ENCODE measurements at places on chromosomes 5 and 9. TPM values are rescaled to one million over a fixed set of nuclear protein-coding genes. Genes with fewer than 3 reads are reported as not detected.
A peak's percentile ranks its signal among the peaks of the same experiment; 100 is the strongest.

DNA sequence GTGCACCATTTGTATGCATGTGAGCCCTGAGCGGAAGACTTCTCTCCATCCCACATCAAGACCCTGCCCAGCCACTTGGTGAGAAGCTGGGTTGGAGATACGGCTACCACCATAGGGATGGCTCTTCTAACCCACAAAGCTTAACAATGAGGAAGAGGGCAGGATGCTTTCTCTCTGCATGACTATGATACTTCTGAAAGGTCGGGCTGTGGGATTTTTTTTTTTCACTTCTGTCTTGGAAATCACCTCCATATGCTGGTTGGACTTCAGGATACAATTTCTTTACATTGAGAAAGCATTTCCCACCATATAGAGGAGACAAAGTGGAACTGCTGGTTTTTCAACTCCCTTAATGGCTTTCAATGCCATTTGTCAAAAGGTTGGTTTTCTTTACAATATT, 30.5 kb downstream of the ZNF366 start:
- DNase-seq = no peak
- H3K36me3 ChIP-seq = no peaks in the 10 kb centered on the region
- no peak overlapping the region for H3K4me3 ChIP-seq
- peaks cover 27% of the 10 kb centered on the region for H3K4me1 ChIP-seq

GRCh38 chr5:107772418-107773310, 101.9 kb upstream of the EFNA5 start:
- DNase-seq = peak; percentile 9
- H3K36me3 ChIP-seq = no peaks in the 10 kb centered on the region
- no peaks in the 10 kb centered on the region for H3K4me1 ChIP-seq
- no peaks in the 10 kb centered on the region for H3K27me3 ChIP-seq
- no peak overlapping the region for H3K27ac ChIP-seq

IL5 gene
- total RNA-seq = not detected

GRCh38 chr9:95864852-95865580, 10.5 kb upstream of the ERCC6L2 start:
- peaks cover under 1% of the 10 kb centered on the region for H3K36me3 ChIP-seq
- no peak for DNase-seq
- no peak overlapping the region for H3K4me3 ChIP-seq
- H3K27me3 ChIP-seq = no peaks in the 10 kb centered on the region
- H3K4me1 ChIP-seq = no peaks in the 10 kb centered on the region
- H3K27ac ChIP-seq = no peak overlapping the region

INSL4 gene
- not detected for total RNA-seq

DNA sequence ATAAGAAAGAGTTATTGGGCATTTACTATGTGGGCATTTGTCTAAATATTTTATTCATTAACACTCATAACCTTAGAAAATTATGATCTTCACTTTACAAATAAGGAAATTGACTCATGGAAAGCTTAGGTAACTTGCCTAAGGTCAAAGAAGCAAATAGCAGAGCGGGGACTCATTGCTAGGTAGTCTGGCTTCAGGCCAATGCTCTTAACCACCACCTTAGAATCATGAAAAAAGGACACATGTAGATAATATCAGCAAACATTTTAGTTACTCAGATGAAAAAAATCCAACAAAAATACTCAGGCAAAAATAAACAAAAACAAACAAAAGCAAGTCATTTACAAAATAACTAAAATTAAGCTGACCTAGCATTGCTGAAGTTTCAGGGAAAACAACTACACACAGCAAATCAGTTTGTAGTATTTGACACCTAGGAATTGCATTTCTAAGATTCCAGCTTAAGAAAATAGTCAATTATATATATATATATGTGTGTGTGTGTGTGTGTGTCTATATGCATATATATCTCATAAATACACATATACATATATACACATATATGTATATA, 166.0 kb downstream of the HMHB1 start:
- no peak overlapping the region for H3K4me3 ChIP-seq
- no peaks in the 10 kb centered on the region for H3K4me1 ChIP-seq
- H3K27me3 ChIP-seq = no peaks in the 10 kb centered on the region
- DNase-seq = no peak

DNA sequence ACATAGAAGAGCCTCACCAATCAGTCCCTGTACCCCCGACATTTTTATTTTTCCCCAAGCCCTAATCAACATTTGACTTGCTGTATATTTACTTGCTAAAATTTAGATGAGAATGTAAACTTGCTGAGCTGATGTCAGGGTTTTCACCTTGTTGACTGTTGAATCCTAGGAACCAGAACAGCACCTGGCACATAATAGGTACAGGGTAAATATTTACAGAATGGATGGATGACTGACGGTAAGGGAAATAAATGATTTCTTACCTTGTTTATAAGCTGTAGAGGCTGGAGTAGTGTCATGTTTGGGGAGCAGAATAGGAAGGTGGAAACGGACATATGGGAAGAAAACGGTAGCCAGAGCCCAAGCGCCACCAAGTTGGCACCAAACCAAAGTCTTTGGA, 107.0 kb upstream of the NUDT12 start:
- H3K4me1 ChIP-seq = no peaks in the 10 kb centered on the region
- H3K4me3 ChIP-seq = no peak overlapping the region
- H3K27ac ChIP-seq = no peak overlapping the region

All from heart right ventricle (tissue), 16 donors.